SK-N-DZ (cell line): ENCODE measurements at places on chromosomes 2 and 18.

DNA sequence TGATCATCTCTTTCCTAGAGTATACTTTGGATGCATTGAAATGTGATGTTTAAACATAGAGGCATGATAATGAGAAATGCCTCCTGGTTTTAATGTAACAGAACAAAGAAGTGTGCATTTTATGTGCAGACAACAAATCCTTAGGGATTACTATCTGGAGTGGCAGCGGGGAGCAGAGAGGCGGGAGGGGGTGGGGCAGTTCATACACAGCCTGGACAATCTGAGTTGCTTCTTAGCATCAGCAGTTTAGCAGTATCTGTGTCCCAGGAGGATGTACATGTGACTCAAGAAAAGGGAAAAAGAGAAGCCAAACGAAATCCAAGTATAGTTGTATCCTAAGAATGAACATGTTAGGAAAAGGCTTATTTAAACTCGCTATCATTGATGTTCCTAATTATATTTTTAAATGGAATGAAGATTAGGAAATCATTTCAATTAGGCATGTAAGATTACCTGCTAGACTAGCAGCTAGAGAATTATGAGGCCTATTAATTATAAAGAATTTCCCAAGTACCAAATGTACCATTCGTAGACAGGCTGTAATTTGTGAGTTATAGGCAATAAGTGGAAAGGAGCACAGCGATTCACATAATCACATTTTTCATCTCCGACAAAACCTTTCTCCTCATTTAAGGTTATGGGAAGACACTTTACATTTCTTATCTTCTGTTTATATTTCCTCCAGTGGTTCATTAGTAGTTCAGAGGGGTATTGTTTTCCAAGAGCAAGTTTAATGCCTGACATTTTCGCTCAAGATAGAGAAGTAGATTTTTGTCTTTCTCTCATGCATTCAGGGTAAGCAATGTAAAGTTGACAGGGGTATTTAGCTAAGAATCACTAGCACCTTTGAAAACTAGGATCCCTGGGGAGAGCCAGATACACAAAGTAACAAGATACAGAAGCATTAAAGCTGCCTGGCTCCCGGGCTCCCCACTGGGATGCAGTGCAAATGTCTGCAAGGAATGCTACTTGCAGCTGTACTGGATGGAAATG is 141.3 kb upstream of the NOSTRIN start:
- peak; percentile 66 for DNase-seq

DNA sequence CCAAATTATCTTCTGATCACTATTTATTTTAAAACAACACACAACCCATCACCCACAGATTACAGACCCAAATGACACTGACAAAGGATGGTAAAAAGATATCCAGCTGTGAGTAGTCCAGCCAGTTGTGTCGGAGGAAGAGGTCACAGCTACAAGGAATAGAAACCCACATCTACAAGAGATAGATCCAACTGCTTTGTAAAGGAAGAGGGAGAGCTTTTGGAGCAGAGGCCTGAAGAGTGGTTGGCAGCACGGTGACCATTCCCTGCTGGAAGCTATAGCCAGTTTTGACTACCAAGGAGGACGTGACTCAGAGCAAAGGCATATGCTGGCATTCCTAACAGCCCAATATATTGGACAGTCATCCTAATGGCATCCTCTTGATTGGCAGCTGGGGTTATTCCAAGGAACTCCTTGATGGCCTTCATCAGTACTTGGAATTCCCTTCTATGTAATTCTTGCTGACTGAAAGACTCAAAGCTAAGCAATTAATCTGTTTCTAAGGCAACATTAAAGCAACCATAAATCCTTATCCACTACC is 17.1 kb downstream of the SLC8A1 start:
- no peak for DNase-seq

DNA sequence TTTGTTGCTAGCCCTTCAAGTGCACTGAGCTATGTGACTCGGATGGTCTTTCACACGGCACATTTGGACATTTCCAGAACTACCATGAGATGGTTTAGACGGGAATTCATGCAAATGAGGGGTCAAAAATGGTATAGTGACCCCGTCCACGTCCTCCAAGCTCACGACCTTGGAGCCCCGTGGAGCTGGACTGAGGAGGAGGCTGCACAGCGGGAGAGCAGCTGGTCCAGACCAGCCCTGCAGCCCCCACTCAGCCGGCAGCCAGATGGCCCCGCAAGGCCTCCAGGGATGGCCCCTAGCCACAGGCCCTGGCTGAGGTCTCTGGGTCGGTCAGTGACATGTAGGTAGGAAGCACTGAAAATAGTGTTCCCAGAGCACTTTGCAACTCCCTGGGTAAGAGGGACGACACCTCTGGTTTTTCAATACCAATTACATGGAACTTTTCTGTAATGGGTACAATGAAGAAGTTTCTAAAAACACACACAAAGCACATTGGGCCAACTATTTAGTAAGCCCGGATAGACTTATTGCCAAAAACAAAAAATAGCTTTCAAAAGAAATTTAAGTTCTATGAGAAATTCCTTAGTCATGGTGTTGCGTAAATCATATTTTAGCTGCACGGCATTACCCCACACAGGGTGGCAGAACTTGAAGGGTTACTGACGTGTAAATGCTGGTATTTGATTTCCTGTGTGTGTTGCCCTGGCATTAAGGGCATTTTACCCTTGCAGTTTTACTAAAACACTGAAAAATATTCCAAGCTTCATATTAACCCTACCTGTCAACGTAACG is 88.8 kb downstream of the EPAS1 start:
- DNase-seq: no peak

DNA sequence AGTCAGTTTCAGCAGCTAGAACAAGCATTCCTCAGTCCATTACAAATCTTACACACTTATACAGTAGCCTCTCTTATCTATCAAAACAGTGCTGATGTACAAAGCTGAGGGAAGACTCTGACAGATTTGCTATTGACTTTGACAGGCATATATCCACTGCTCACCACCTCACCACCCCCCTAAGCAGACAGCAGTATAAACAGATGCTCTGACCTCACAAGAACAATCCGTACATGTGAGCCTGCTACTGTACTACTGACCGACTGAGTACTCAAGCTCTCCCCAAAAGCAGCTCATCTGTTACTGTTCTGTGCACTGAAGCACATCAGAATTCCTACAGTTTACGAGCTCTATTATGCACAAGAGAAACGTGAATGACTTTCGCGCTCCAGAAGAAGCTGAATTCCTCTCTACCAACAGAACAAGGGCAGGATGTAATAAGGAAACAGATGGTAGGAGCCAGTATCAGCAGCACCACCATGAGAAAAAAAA is 95.6 kb upstream of the PDE1A start:
- peak; percentile 21 for DNase-seq

DNA sequence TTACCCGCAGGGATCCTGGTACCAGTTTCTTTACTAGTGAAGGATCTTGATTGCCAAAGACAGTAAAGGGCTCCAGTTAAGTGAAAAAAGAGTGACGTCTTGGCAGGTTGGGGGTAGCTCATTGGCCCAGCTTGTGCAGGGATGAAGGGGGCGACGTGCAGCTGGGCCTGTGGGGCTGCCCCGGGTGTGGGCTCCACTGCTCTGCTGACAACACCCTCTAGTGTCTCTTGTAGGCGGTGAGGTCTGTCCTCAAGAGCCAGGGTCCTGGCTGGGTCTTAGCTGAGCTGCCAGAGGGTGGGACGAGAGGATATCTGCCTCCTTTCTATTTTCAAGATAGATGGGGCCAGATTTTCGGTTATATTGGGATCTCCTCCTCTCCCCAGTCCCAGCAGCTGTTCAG is 6.1 kb downstream of the ARHGEF4 start:
- DNase-seq: no peak
